ENCODE measurements at places on chromosomes 3 and 15.

GRCh38 chr3:76872999-76873398 lies 166.9 kb upstream of the ROBO2 start:
- DNase-seq: no peak

DNA sequence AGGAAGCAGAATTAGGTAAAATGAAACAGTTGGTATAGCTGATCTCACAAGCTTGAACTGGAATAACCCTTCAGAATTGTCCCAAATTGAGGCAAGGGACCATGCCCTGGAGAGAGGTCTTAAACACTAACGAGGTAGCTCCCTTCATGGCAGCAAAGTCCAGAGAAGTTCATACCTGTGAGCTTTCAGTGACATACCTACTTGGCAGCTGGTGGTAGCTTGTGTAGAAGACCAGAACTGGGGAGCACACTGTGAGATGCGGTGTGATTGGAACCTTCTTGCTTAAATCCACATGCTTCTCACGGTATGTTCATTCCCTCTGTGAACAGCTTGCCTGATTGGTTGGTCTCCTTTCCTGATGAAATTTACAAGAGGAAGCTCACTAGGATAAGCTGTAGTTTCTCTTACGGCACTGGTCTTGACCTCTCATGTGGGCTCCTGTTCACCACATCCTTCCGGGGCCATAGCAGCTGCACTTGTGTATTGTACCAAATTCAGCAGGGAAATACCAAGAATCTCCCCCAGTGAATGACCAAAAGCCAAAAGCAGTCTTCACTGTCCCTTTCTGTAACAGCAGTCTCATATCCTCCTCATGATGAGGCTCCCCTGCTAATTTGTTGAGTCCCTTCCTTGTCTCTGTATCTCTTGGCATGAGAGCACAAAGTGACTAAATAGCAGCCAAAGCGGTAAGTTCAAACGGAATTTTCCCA lies 483.7 kb upstream of the FRG2C start:
- peak; percentile 40 for DNase-seq

- DNase-seq: no peak
These were observed 64.5 kb downstream of the ZNF148 start for GRCh38 chr3:125310623-125311081.

DNA sequence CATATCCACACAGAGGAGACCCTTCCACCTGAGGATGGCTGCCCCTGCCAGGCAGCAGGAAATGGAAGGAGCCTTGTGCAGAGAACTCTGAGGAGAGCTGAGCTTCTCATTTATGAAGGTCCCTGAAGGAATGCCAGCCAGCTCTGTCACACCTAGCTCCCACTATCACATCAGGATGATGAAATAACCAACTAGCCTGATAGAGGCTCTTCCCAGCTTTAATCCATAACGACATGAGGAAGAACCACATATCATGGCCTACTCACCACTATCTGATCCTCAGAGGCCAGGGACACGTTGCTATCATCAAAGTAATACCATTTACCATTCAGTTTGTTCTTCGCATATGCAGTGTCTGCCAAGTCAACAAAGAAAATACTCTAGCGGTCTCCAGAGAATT lies 1.5 kb upstream of the C3orf62 start:
- DNase-seq: no peak

- DNase-seq: peak; percentile 47
These were observed 3.4 kb upstream of the SELENOT start for GRCh38 chr3:150599611-150600297.

DNA sequence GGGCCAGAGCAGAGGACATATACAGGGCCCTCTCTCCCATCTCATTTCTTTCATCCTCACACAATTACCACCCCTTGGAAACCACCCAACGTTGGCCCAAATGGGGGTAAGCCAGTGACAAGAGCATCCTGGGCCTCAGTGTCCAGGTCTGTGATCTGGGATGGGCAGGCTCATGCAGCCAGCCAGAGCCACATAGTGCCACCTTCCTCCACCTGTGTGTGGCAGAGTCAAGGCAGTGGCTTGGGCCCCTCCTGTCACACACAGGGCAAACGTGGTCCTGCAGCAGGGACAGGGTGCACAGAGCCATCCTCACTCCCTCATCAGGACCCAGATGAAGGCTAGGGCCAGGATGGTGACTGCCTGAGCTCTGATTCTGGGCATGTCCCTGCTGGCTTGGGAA lies 2.3 kb upstream of the MYL3 start:
- no peak for DNase-seq

- peak; percentile 97 for DNase-seq
These were observed 6.4 kb downstream of the STRA6 start for GRCh38 chr15:74196175-74196574.

DNA sequence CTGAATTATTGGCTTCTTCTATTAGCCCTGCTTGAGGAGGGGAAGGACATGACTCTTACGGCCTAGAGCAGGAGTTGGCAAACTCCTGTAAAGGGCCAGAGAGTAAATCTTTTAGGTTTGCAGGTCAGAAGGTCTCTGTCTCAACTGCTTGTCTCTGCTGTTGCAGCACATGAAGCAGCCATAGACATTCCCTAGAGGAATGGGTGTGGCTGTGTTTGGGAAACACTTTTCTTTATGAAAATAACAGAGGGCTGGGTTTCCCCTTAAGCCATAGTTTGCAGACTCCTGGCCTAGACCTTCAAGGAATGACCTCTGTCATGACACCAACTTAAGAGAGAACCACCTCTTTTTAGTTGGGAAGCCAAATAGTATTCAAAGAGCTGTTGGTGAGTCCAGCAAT lies 10.3 kb downstream of the TRAK1 start:
- no peak for DNase-seq

DNA sequence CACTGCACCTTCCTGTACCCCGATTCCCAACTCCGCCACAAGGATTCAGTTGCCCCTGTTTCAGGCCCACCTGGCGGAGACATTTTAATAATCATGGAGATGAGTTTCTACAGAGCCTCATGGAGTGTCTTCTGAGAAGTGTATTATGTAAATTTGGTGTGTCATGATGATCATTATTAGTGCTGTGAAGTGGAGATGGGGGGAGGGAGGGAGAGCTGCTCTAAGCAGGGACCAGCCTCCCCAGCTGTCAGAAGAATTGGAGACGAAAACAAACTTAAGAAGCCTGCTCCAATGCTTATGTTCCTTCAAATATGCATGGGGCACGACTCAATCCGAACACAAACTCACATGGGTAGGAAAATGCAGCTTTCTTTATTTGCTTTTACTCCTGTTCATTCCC lies 127.8 kb downstream of the EPHB1 start:
- no peak for DNase-seq

- DNase-seq: no peak
These were observed 60.9 kb downstream of the MGLL start for GRCh38 chr3:127761441-127761801.

- DNase-seq: no peak
These were observed 131.0 kb upstream of the TOPAZ1 start for GRCh38 chr3:44110648-44111047.

DNA sequence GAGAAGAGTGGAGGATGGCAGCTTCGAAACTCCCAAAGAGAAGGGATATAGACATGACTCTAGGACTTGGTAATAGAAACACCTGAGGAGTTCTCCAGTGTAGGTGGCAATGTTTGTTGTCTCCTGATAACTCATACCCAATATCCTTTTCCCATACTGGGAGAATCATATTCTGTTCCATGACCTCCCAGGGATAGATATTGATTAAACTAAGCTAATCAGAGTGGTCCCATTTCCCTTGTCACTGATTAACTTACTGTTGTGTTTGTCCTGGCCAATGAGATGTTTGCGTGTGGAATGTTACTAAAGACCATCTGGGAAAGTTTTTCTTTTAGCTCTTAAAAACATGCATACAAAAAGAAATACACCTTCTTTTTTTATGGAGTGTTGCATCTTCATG lies 85.6 kb downstream of the RPL22L1 start:
- no peak for DNase-seq

- DNase-seq: peak; percentile 67
These were observed 44.0 kb downstream of the CD200 start for GRCh38 chr3:112376992-112377391.

DNA sequence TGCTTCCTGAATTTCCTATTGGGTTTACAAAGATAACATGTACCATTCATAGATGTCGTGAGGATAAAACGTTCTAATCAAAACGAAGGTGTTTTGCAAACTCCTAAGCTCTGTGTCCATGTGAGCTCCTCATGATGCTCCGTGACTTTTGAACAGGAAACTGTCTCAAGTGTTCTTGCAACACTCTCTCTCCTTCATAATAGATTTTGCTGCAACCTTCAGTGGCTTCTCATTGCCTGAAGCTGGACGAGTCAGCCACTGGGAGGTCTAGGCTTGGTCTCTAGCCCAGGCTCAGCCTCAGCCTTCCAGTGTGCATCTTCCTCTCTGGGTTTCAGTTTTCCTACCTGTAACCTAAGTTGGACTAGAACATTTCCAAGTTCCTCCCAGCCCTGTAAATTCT lies 18.7 kb upstream of the BCL2A1 start:
- DNase-seq: no peak

GRCh38 chr15:36506733-36507356 lies 72.6 kb upstream of the CDIN1 start:
- DNase-seq: no peak

DNA sequence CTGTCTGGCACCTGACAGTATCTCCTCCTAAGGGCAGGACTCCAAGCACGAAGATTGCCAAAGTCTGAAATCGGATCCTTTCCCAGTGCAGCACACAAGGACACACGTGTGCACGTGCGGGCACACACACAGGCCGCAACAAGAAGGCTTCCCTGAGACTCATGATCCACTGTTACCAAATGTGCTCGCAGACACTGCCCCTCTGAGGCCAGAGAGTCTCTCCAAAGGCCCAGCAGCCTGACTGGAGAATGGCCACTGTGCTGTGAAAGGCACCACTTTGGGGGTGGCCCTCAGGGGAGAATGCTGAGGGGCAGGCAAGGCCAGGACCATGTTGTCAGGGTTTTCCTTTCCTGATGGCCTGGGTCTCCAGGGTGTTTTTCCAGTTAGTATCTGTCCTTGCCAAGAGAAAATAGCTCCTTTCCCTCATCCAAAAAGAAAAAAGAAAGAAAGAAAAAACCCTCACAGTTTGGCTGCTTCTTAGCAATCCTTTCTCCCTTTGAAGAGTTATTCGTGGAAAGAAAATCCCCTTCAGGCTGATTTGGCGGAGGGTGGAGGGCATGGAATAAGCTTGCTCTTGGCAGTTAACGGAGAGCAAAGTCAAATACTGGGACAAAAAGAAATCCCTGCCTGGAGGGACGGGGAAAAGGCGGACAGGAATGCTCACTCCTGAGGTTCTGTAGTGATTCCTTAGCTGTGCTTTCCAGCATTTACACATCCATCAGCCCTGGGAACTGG lies 112.2 kb upstream of the ETV5 start:
- no peak for DNase-seq

- no peak for DNase-seq
These were observed 164.5 kb downstream of the WNT7A start for GRCh38 chr3:13715167-13715954.

GRCh38 chr3:16079519-16079918 lies 95.0 kb upstream of the GALNT15 start:
- DNase-seq: peak; percentile 84

GRCh38 chr15:84764989-84765388 lies 16.6 kb downstream of the ZNF592 start:
- DNase-seq: no peak

- peak; percentile 30 for DNase-seq
These were observed 20.3 kb upstream of the NR2E3 start for GRCh38 chr15:71790081-71790480.

- DNase-seq: no peak
These were observed 636.0 kb upstream of the TBL1XR1 start for GRCh38 chr3:177833332-177833731.

DNA sequence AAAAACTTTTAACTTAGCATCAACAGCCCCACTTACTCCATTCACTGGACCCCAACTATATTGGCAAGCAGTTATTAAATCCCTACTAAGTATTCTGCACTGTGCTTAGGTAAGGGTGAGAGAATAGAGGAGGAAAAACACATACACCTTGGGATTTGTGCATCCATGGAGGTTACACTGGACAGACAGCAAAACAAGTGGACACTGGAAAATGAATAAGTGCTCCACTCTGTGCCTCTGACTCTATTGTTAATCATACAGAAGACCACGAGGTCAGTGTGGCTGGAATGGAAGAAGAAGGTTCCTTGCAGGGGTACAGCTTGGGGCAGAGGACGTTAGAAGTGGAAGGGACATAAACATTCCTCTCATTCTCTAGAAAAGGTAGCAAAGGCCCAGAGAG lies 3.2 kb downstream of the ADCY5 start:
- no peak for DNase-seq

DNA sequence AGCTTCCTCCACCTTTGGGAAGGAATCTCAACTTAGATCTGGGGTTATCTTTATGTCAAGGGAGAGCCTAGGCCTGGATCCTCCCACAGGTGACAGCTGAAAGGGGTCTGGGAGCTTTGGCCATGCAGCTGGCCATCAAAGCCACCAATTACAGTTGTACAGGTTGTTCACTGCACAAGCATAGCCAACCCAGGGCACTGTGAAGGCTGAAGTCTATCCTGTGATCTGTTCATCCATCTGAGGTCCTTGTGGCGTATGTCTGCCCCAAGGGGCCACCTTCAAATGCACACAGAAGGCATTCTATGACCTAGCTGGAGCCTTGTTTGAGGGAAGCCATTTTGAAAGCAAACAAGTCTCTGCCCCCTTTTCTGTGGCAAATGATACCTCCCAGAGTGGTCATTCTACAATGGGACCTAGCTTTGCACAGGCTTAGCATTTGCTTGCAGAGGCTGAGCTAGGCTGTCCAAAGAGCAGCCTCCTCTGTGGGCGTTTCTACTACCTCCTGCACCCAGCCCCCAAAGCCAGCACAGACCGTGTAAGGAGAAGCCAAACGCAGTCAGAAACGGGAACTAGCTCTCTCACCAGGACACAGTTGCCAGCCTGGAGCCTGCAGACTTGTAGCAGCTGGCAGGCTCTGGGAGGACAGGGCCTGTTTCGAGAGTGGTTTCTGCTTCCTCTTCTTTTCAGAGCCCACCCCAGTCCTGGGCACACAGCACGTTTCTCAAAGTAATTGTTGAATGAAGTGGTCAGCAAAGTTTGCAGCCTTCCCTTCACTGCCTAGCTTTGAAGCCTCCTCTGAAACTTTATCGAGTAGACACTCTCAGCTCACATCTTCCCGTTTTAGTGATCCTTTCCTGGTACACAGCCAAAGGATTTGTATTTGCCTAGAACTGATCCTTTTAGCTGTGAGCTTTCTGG lies 157.3 kb upstream of the SMAD3 start:
- DNase-seq: peak; percentile 41

GRCh38 chr3:5192571-5193365 lies 5.3 kb downstream of the EDEM1 start:
- DNase-seq: no peak

DNA sequence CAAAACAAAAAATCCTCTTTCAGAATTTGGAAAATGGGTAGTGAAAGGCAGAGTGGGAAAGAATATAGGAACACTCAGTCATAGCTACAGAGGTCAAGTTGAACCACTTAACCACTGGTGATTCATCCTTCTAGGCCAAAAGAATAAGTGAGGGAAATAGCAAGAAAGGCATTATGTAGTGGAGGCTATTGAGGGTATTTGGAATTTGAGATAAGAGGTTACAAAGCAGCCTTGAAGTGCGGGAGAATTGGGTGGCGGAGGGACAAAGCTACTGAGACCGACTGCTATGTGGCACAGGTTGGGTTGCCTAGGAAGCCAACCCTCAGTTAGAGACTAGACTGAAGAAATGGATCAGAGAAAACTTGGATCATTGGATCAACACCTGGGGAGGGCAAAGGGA lies 109.5 kb downstream of the SYNPR start:
- peak; percentile 12 for DNase-seq
